Vagina (tissue), 2 donors: ENCODE measurements at places on chromosomes 12 and 14.

DNA sequence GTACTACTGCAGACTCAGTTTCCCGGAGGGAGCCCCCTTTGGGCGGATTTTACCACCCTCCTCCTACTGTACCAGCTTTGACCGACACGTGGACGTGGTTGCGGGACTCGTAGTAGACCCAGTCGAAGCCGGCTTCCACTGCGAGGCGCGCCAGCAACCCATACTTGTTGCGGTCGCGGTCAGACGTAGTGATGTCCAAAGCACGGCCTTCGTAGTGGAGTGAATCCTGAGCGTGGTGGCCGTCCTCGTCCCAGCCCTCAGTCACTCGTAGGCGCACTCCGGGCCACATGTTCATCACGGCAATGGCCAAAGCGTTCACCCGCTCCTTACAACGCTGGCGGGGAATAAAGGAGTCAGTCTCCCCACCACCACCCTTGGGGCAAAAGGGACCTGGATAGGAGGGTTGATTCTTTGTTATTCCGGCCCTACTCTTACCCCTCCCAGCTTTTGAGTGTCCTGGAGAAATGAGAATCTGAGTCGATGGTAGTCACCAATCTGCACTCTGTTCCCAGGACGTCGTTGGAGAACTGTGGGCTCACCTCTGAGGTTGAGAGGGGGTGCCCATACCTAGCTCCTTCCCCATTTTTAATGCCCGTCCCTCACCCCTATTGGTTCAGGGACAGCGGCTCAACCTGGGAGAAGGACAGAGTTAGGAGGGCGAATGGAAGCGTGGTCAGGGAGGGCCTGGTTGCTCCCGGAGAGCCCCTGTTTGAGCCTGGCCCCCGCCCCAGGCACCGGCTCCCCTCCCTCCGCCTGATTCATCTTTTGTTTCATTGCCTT, 3.4 kb downstream of the DHH start:
- no peak for DNase-seq

GRCh38 chr12:13562915-13563742, 366.6 kb downstream of the EMP1 start:
- DNase-seq: no peak

DNA sequence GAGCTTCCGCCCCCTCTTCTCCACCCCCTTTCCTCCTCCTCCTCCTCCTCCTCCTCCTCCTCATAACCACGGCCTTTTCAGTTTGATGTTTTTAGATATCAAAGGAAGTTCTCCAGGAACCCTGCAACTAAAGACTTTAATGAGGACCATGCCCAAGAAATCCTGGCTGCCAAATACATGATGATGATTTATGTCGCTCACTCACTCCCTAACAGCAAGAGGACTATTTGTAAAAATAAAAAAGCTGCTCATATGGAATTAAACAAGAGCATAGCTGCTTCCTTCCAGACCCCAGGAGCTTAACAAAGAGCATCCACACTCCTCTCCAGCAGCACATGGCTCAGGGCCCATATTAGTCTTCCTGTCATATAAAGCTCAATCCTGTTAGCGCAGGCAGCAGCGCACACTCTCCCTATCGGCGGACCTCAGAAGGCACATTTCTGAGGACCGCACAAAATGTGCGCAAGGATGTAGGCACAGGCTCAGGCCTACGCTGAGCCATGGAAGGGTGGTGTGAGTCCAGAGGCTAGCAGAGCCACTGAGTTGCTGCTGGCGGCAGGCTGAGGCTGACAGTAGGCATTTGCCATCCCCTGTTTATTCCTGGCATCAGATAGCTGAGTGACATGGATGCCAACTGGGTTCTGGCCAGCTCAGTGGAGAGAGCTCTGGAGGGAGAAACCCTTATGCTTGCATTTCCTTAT, 232.8 kb downstream of the MSRB3 start:
- no peak for DNase-seq

GRCh38 chr14:30234966-30235365, 307.3 kb upstream of the PRKD1 start:
- DNase-seq: no peak

DNA sequence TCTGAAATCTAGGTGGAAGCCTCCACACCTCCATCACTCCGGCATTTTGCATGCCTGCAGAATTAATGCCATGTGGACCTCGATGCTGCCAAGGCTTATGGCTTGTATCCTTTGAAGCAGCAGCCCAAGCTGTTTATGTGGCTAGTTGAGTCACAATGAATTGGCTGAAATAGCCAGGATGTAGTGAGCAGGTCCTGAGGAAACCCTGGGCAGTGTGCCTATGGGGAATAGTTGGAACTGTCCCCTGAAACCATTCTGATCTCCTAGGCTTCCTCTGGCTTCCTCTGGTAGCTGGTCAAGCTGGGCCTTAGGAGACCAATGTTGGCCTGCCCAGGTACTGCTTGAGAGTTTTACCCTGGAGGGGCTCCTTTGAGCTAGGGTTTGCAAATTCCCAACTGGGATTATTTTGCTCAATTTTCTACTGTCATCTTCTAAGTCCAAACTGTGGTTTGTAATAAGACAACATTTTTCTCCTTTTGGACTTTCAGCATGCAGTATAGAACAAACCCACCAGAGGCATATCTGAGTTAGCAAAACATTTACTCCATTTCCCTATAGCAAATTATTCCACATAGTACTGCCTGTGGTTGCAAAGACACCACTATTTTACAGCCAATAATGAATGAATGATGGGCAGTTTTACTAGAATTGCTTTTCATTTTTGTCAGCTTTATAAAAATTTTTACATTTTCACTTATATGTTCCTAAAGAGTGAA, 85.1 kb upstream of the AMIGO2 start:
- DNase-seq: no peak

- no peak for DNase-seq
Measured at GRCh38 chr12:101002696-101003419, 207.2 kb downstream of the SLC5A8 start.

- no peak for DNase-seq
Measured at GRCh38 chr14:21882226-21882625, 208.6 kb upstream of the OR4E1 start.

- DNase-seq: no peak
Measured at GRCh38 chr14:35699791-35700444, 109.2 kb downstream of the RALGAPA1 start.

GRCh38 chr14:75205591-75205990, 29.2 kb upstream of the TMED10 start:
- no peak for DNase-seq

- no peak for DNase-seq
Measured at GRCh38 chr12:72072592-72073212, 134.1 kb downstream of the TPH2 start.

DNA sequence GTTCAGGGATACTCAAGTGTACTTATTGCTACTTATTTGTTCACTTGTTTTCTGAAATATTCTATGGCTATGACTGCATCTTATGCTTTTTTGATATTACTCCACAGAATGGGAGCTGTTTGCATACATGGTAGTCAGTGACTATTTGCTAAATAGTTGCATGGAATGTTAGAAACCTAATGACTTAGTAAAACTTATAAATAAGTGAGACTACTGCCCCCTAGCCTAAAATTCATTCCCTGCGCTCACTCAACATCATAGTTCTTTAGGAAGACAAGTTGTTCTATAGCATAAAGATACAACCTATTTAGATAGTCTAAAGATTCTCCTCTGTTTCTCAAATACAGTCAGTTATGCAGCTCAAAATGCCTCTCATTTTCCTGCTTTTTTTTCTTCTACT, 305.5 kb downstream of the CEP128 start:
- no peak for DNase-seq

DNA sequence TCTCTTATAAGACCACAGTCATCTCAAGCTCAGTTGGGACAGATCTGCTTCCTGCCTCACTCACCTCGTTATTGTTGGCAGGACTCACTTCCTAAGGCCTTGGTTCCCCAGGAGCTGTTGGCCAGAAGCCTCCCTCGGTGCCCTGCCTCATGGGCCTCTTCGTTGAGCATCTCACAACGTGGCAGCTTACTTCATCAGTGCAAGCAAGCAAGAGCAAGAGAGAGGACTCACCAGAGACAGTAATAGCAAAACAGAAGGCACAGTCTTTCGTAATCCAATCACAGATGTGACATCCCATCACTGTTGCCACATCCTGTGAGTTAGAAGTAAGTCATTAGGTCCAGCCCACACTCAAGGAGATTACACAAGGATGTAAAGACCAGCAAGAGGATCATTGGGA, 5.1 kb upstream of the NUMB start:
- DNase-seq: no peak

GRCh38 chr14:77565289-77565993, 51.0 kb downstream of the SPTLC2 start:
- no peak for DNase-seq

- no peak for DNase-seq
Measured at GRCh38 chr14:91358025-91358319, 59.6 kb downstream of the CCDC88C start.

GRCh38 chr12:10067264-10067663, 31.5 kb downstream of the CLEC1A start:
- DNase-seq: no peak

DNA sequence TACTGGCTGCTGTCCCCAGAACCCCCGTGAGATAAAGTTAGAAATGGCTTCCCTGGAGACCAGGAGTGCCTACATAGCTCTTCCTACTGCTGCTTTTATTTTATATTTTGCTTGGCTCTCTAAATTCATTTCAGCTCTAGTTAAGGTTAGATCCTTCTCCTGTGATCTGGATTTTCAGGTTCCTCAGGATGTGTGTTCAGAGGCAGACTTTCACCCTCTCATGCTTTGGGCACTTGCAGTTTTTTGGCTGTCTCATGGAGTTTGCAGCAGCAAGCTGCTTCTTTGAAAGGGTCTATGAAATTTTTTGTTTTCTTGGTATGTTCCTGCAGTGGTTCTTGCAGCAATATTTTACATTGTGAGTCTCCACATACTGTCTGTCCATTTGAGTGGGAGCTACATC, 93.3 kb downstream of the ATP23 start:
- DNase-seq: no peak

GRCh38 chr14:105208738-105209075, 27.6 kb upstream of the NUDT14 start:
- DNase-seq: no peak

DNA sequence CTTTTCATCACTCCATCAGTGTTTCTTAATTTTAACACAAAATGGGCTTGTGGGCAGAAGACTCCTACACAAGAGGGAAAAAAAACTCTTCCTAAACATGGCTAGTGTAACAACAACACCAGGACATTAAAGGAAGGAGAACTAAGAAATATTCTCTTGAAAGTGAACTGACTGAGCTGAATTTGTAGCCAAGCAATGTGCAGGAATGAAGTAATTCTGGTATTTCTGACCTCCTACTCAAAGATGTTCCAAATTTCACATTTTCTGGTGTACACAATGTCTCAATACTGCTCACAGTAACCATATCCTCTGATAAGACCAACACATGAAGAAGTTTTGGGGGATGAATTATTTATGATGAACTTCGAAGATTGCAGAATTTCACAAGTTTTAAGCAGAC, 357.3 kb downstream of the DUSP6 start:
- DNase-seq: no peak

GRCh38 chr12:94145191-94145983, 3.0 kb upstream of the PLXNC1 start:
- DNase-seq: no peak

GRCh38 chr12:58608711-58609110, 311.6 kb downstream of the LRIG3 start:
- no peak for DNase-seq

- DNase-seq: no peak
Measured at GRCh38 chr12:44063671-44064070, 227.8 kb downstream of the TMEM117 start.

DNA sequence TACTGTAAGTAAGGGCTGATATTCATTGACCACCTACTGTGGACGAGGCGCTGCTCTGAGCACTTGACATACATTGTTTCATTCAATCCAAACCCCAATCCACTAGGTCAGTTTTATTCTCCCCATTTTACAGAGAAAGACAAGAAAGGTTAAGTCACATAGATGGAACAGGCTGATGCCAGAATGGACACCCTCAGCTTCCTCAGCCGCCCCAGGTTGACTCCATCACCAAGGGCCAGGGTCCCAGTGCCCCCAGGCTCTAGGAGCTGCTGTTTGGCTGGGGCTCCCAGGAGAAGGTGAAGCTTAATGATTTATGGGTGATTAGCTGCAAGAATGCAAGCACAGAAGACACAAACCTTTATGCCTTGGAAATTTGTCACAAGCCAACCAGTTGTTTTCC, 671 bp upstream of the AQP2 start:
- DNase-seq: no peak

DNA sequence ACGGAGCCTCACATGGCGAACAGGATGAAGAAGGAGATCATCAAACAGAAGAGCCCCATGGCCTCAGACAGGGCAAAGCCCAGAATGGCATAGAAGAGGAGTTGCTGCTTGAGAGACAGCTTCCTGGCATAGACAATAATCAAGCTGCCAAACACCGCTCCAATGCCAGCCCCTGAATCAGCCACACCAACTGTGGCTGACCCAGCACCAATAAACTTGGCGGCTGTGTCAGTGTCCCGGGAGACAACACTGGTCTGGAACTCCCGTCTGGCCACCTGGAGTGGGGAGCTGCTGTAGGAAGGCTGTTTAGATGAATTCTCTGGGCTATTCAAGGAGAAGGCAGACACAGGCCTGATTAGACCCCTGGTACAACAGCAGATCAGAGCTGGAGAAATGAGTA, 100.1 kb downstream of the HEATR5A start:
- no peak for DNase-seq

- no peak for DNase-seq
Measured at GRCh38 chr14:24086193-24086955, 7.7 kb upstream of the PCK2 start.

DNA sequence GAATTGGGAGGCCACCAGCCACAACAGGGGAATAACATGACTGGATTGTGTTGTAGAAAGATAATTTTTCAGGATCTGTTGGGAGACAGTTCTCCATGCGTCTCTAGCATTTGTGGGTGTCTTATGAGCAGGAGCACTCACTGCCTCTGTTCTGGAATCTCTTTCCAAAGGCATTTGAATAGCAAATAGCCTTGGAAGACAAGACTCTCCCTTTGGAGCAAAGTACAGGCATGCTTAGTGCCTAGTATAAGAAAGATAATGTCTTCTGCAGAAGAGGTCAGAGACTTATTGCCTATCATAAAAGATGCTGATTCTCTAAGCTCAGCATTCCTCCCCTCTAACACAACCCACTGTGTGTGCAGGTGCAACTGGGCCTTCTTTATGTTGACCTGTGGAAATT, 58.3 kb downstream of the VCPKMT start:
- DNase-seq: no peak

- no peak for DNase-seq
Measured at GRCh38 chr14:24921903-24922302, 128.0 kb downstream of the STXBP6 start.

GRCh38 chr12:129193263-129193871, 340.1 kb downstream of the GLT1D1 start:
- DNase-seq: no peak
